ENCODE measurements at places on chromosomes 11 and 22. TPM values are rescaled to one million over a fixed set of nuclear protein-coding genes. Genes with fewer than 3 reads are reported as not detected.
A peak's percentile ranks its signal among the peaks of the same experiment; 100 is the strongest.

GRCh38 chr11:119765628-119766027 is 36.6 kb upstream of the NECTIN1 start:
- no peak overlapping the region for H3K27ac ChIP-seq
- no peak overlapping the region for H3K4me3 ChIP-seq
- DNase-seq = no peak
- no peaks in the 10 kb centered on the region for H3K36me3 ChIP-seq
- H3K4me1 ChIP-seq = peaks cover 7% of the 10 kb centered on the region

SLC22A9 gene
- not detected for total RNA-seq

GRCh38 chr22:38740116-38740723 is 15.6 kb downstream of the SUN2 start:
- H3K36me3 ChIP-seq = peaks cover 48% of the 10 kb centered on the region
- H3K27me3 ChIP-seq = no peaks in the 10 kb centered on the region
- DNase-seq = no peak
- H3K27ac ChIP-seq = no peak overlapping the region

DNA sequence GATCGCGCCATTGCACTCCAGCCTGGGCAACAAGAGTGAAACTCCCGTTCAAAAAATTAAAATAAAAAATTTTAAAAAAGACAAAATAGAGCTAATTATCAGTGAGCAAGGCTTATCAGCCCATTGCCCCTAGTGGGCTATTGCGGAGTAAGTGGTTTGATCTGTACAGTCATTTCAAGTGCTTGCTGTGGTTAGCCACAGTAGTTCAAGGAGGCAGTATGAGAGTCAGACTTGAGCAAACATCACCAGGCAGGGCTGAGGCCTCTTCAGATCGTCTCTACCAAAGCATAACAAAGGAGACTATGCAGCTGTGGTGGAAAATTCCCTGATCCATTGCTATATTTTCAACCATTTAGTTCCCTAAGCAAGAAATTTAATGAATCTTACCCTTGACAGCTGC is 4.3 kb upstream of the SBF2 start:
- peak overlapping the region; percentile 58 for H3K27ac ChIP-seq
- peaks cover 11% of the 10 kb centered on the region for H3K36me3 ChIP-seq
- no peaks in the 10 kb centered on the region for H3K27me3 ChIP-seq
- peaks cover 37% of the 10 kb centered on the region for H3K4me1 ChIP-seq
- no peak for DNase-seq
- no peak overlapping the region for H3K4me3 ChIP-seq

GRCh38 chr22:39173050-39173706 is 20.7 kb upstream of the CBX7 start:
- H3K36me3 ChIP-seq = no peaks in the 10 kb centered on the region
- H3K27me3 ChIP-seq = no peaks in the 10 kb centered on the region

SNX32 gene
- 4.1 TPM for total RNA-seq

- no peaks in the 10 kb centered on the region for H3K4me1 ChIP-seq
- no peak overlapping the region for H3K4me3 ChIP-seq
- no peak for DNase-seq
These were observed 669.9 kb downstream of the BRD1 start for GRCh38 chr22:49157529-49158339.

OR52I2 gene
- total RNA-seq = not detected

DNA sequence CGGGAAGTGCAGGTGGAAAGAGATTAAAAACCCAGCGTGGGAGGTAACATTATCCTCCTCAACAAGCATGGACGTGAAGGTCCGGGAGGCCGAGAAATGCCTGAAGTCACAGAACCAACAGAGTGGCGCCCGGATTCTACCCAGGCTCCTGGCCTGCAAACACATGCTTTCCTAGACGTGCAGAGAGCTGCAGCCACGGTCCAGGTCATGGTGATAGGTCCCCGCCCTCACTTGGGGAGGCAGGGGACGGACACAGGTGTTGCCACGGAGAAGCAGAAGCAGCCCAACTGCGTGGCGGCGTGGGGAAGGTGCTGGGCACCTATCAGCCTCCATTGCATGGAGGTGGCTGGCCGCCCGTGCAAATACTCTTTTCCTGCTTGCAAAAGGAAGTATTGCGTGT is 148.8 kb downstream of the MPPED1 start:
- no peaks in the 10 kb centered on the region for H3K4me1 ChIP-seq
- H3K36me3 ChIP-seq = no peaks in the 10 kb centered on the region
- no peak for DNase-seq
- H3K4me3 ChIP-seq = no peak overlapping the region
- H3K27ac ChIP-seq = no peak overlapping the region

- no peak overlapping the region for H3K4me3 ChIP-seq
- H3K27ac ChIP-seq = no peak overlapping the region
- no peak for DNase-seq
- peaks cover 22% of the 10 kb centered on the region for H3K27me3 ChIP-seq
- H3K4me1 ChIP-seq = no peaks in the 10 kb centered on the region
These were observed 177.4 kb upstream of the BLID start for GRCh38 chr11:122293296-122294023.

DNA sequence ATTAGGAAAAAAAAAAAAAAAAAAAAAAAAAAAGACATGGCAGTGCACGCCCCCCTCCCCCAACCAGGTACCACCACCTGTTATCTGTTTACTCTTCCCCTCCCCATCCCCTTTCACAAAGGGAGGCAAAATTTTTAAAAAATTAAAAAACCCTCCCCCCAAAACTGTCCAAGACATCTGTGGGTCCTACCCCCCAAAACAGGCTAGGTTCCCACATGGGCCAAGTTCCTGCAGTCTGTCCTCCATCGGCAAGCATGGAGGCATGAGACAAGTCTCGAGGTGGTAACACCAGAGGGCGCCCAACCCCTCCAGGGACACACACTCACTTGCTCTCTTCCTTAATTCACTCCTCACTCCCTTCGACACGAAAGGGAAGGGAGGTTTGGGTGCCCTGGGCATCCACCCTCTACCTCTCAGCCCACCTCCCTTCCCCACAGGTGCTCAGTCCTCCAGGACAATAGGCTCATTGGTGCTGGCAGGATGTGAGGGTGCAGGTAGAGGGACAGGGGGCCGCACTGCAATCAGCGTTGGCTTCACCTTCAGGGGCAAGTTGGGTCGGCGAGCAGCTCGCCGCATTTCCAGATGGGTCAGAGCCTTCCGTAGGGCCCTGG is 2.2 kb upstream of the TUT1 start:
- H3K36me3 ChIP-seq = peaks cover 35% of the 10 kb centered on the region
- H3K4me3 ChIP-seq = peak overlapping the region; percentile 57
- DNase-seq = no peak
- peak overlapping the region; percentile 96 for H3K27ac ChIP-seq
- H3K27me3 ChIP-seq = no peaks in the 10 kb centered on the region

DNA sequence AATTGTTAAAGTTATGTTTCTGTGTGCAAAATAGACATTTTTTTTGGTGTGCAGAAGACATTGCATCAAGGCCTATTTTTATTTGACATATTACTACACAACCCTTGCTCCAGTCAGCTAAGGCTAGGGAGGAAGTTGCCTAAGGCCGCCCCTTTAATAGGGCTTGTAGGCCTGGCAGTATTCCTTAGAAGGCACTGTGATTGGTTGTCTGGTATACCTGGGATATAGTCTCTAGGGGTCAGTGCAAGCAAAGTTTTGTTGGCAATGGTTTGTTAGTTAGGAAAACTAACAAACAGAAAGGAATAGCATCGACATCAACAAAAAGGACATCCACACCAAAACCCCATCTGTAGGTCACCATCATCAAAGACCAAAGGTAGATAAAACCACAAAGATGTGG is 16.9 kb downstream of the CCDC15 start:
- DNase-seq = no peak
- no peak overlapping the region for H3K4me3 ChIP-seq
- no peaks in the 10 kb centered on the region for H3K27me3 ChIP-seq
- no peaks in the 10 kb centered on the region for H3K36me3 ChIP-seq
- H3K4me1 ChIP-seq = peaks cover 3% of the 10 kb centered on the region

- no peaks in the 10 kb centered on the region for H3K27me3 ChIP-seq
- no peak for DNase-seq
- H3K36me3 ChIP-seq = no peaks in the 10 kb centered on the region
- H3K27ac ChIP-seq = no peak overlapping the region
These were observed 520.4 kb downstream of the SOX6 start for GRCh38 chr11:15835788-15836411.

GRCh38 chr11:113723787-113724186 is 17.7 kb upstream of the TMPRSS5 start:
- DNase-seq = no peak
- peaks cover 4% of the 10 kb centered on the region for H3K36me3 ChIP-seq
- no peak overlapping the region for H3K4me3 ChIP-seq
- H3K4me1 ChIP-seq = no peaks in the 10 kb centered on the region

- no peak overlapping the region for H3K4me3 ChIP-seq
- no peaks in the 10 kb centered on the region for H3K27me3 ChIP-seq
- H3K27ac ChIP-seq = no peak overlapping the region
- no peak for DNase-seq
These were observed 177.9 kb downstream of the ETS1 start for GRCh38 chr11:128409476-128409875.

GRCh38 chr11:83694191-83694910 is 408.2 kb upstream of the CCDC90B start:
- H3K27me3 ChIP-seq = no peaks in the 10 kb centered on the region
- no peaks in the 10 kb centered on the region for H3K4me1 ChIP-seq
- DNase-seq = no peak
- H3K4me3 ChIP-seq = no peak overlapping the region
- H3K36me3 ChIP-seq = no peaks in the 10 kb centered on the region

- no peak overlapping the region for H3K27ac ChIP-seq
- H3K27me3 ChIP-seq = peaks cover 2% of the 10 kb centered on the region
- H3K4me1 ChIP-seq = no peaks in the 10 kb centered on the region
- H3K4me3 ChIP-seq = no peak overlapping the region
- peaks cover 4% of the 10 kb centered on the region for H3K36me3 ChIP-seq
- DNase-seq = no peak
These were observed 15.5 kb upstream of the CCND1 start for GRCh38 chr11:69625476-69625875.

DNA sequence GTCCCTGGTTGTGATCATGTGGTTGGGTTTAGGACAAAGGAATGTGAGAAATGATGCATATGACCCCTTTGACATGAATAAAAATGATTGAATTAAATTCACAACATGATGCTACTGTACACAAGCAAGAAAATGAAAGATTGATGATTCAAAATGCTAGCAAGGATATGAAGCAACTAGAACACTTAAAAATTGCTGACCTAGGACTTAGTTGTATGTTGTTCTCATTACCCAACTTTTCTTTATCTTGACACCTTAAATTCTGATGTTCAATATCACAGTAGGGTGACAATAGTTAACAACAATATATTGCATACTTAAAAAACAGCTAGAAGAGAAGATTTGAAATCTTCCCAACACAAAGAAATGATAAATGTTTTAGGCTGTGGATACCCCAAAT is 20.6 kb downstream of the OR52A5 start:
- H3K4me3 ChIP-seq = no peak overlapping the region
- no peak overlapping the region for H3K27ac ChIP-seq
- no peak for DNase-seq
- H3K27me3 ChIP-seq = peaks cover 3% of the 10 kb centered on the region

OR51I1 gene
- not detected for total RNA-seq

OR2D2 gene
- total RNA-seq = not detected

KLHL22 gene
- total RNA-seq = 44.7 TPM

- H3K4me3 ChIP-seq = no peak overlapping the region
- H3K27ac ChIP-seq = no peak overlapping the region
These were observed 24.0 kb downstream of the SLCO2B1 start for GRCh38 chr11:75174781-75175370.

DNA sequence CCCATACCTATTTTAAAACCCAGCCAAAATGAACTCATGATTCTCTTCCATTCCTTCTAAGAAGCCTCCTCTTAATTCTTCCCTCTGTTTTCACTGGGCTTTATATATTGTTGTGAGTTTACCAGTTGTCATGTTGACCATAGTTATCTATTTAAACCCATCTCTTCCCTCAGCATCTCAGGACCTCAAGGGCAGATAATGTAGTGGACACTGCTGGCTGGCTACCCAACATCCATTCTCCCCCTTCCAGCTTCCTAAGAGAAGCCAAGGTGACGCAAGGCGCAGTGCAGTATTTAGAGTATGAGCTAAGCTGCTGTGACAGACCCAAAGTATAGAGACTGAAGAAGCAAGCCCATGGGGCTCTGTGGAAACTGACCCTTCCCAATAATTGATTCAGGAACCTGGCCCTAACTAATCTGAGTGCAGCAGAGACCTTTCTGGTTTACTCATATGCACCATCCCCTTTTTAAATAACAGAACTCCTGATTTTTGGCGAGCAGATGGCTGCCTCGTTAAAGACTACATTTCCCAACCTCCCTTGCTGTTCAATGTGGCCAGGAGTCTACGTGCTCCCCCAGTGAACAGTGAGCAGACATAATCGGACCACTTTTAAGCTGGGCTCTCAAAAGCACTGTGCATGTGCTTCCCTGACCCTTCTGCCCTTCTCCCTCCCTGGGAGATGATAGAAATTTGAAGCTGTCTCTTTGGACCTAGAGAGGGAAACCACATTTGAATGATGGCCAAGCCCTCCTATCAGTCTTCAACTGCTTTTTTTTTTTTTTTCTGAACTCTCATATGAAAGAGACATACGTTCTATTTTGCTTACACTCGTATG is 28.1 kb upstream of the CREB3L1 start:
- no peaks in the 10 kb centered on the region for H3K36me3 ChIP-seq
- peaks cover 65% of the 10 kb centered on the region for H3K4me1 ChIP-seq
- DNase-seq = no peak
- no peaks in the 10 kb centered on the region for H3K27me3 ChIP-seq
- peak overlapping the region; percentile 88 for H3K27ac ChIP-seq
- no peak overlapping the region for H3K4me3 ChIP-seq

GRCh38 chr11:70788248-70789022 is 390.1 kb downstream of the CTTN start:
- no peak overlapping the region for H3K27ac ChIP-seq
- H3K4me3 ChIP-seq = no peak overlapping the region
- H3K36me3 ChIP-seq = no peaks in the 10 kb centered on the region
- H3K27me3 ChIP-seq = no peaks in the 10 kb centered on the region
- DNase-seq = no peak
- no peaks in the 10 kb centered on the region for H3K4me1 ChIP-seq

ZDHHC8 gene
- 102 TPM for total RNA-seq

DNA sequence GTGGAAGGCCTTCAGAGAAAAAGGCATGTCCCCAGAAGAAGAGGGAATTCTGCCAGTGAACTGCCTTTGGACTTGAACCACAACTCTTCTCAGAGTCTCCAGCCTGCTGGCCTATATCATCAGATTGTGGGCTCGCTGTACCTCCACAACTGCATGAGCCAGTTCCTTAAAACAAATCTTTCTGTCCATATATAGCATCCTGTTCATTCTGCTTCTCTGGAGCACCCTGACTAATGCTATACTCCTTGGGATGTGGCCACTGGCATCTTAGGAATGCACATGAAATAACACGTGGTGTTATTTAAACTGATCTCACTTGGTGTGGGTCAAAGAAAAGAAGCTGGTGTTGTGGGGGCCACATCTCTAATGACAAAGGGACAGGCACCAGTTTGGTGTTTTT is 58.3 kb upstream of the VSTM5 start:
- H3K27me3 ChIP-seq = no peaks in the 10 kb centered on the region
- peak overlapping the region; percentile 42 for H3K27ac ChIP-seq
- DNase-seq = no peak
- H3K36me3 ChIP-seq = no peaks in the 10 kb centered on the region
- H3K4me1 ChIP-seq = peaks cover 39% of the 10 kb centered on the region

All from osteocyte (in vitro differentiated cells).